SK-N-MC (cell line): ENCODE measurements at places on chromosomes 12 and 14.

DNA sequence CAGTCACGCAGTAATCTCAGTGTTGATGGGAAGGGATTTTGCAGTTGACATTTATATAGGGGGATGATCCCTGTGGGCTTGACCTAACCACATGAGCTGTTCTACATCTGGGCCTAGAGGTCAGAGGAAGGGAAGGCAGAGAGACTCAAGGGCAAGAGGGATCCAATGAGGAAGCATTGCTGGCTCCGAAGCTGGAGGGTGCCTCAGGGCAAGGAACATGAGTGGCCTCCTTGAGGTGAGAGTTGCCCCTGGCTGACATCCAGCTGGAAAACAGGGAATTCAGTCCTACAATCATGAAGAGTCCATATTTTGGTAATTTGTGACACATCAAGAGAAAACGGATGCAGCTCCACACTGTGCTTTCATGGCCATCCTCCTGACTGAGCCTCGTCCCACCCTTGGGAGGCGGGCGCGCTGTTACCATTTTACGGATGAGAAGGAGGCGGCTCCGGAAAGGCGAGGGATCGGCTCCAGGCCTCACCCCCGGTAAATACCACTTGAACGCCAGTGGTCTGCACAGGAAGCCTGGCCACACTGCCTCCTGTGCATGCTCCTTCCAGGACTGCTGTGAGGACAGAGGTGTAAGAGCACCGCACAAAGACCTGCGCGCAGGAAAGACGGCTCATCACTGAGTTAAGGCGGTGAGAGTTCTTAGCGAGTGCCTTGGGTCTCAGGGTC is 18.5 kb upstream of the FKBP4 start:
- DNase-seq = no peak

- no peak for DNase-seq
Observed at GRCh38 chr12:56212361-56212760, 9.4 kb downstream of the RNF41 start.

- DNase-seq = peak; percentile 22
Observed at GRCh38 chr12:116236148-116236731, 41.3 kb downstream of the MED13L start.

DNA sequence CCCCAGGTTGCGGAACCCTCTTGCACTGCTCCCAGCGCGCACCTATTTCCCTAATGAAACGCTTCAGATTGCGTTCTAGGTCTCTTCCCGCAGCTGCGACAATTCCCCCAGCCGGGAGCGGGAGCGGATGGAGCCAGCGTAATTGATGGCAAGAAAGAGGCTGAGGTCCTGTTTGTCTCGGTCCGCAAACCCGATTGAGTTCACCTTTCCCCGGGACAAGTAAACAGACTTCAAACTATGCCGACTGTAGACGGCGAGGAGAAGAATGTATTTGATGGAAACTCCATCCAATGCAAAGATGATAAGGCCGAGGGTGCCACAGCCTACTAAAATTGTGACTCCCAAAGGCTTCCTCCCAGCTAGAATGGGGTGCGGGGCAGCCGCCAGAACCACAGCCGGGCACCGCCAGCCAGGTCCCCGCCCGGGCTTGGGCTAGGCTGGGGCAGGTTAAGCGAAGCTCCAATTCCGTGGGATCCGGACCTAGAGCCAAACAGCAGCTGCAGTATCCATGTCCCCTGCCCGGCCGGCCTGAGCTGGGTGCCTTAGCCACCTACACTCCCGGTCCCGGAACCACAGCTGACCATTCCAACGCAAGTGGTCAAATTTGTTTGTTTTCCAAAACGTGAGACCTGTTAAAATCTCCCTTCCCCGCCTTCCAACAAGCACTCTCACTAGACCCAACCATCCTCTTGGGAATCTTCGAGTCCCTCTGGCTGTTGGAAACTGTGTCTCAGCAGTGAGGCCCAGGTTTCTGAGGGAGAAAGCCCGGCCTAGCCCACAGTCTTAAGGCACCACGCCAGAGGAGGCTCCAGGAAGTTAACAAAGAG is 5.5 kb downstream of the NKX2-1 start:
- no peak for DNase-seq

GRCh38 chr12:13530966-13531365 is 334.4 kb downstream of the EMP1 start:
- no peak for DNase-seq

GRCh38 chr12:122235741-122236140 is 9.9 kb upstream of the DIABLO start:
- DNase-seq = no peak

GRCh38 chr12:113252494-113252893 is 31.2 kb downstream of the TPCN1 start:
- DNase-seq = no peak

DNA sequence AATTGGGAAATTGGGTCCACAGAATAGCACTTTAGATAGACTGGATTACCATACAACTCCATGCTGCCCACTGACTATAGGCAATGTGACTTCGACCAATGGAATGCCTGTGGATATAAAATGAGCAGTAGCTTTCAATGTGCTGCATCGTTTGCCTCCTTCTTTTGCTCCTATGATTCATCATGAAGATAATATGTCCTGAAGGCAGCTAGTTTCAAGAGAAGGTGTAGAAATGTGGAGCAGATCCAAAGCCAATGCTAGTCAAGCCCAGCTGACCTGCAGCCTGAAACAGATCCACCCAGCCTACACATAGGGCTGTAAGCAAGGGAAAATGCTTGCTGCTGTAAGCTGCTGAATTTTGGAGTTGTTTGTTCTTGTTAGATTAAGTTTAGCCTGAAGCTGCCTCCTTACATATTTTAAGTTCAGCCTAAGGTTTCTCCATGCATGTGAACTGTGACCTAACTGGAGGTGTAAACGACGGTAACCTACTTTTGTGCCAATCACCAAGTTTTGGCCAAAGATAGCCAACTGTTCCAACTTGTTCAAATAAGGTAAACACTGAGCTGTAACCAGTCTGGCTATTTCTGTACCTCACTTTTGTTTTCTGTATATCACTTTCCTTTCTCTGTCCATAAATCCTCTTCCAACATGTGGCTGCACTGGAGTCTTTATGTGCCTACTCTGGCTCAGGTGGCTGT is 169.1 kb upstream of the AVPR1A start:
- no peak for DNase-seq

DNA sequence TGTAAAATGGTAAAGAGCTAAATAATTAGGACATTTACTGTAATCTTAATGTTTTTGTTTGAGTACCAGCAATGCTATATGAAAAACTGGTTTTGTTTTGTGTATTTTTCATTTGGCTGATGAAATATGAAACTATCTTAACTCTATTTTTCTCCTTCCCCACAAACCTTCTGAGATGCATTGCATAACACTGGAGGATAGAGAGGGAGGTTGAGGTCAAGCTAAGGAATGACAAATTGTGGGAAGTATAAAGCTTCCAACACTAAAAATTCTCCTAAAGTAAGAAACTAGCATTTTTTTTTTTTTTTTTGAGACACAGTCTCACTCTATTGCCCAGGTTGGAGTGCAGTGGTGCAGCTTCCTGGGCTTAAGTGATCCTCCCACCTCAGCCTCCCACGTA is 31.5 kb upstream of the SRP54 start:
- no peak for DNase-seq
